ENCODE measurements at places on chromosomes 12 and 14.

GRCh38 chr14:32469388-32470160, 140.5 kb downstream of the AKAP6 start:
- peak; percentile 35 for DNase-seq

DNA sequence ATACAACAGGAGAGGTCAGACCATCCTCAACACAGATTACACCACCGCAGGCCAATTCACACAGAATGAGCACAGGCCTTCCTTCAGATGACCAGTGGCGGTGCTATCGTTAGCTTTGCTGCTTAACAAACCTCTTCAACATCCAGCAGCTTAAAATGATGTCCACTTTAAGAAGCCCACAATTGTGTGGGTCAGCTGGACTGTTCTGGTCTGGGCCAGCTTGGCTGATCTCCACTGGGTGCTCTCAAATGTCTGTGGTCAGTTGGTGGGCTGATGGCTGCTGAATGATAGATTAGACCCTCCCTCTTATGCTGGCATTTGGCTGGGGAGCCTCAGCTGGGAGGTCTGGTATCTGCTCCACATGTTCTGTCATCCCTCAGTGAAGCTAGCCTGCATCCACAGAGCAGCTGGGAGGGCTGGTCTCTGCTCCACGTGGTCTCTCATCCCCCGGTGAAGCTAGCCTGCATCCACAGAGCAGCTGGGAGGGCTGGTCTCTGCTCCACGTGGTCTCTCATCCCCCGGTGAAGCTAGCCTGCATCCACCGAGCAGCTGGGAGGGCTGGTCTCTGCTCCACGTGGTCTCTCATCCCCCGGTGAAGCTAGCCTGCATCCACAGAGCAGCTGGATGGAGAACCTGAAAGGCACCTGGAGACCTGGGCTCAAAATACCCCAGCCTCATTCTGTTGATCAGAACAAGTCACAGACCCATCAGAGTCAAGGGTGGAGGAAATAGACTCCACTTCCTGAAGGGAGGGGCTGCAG, 203.6 kb upstream of the DIO3 start:
- no peak for DNase-seq

- DNase-seq = no peak
Observed at GRCh38 chr12:130875193-130875592, 3.3 kb downstream of the RAN start.

DNA sequence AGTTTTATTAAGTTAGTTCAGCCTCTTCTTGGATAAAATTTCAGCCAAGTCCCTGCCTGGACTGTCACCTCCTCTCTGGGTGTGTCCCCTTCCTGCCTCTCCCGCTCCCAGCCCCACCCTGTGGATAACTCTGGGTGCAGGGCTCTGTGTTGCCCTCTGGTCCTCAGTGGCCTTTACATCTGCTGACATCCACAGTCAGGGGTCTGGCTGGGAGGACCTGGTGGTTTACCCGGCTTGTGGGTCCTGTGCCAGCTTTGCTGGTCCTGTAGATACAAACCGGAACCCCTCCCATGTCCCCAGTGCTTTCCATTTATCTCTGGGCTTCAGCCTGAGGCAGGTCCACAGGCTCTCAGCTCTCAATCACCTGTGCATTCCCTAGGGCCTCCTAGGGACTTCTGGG, 28.9 kb upstream of the PLEKHG3 start:
- no peak for DNase-seq

- no peak for DNase-seq
Observed at GRCh38 chr12:106907411-106907810, 48.3 kb upstream of the TMEM263 start.

DNA sequence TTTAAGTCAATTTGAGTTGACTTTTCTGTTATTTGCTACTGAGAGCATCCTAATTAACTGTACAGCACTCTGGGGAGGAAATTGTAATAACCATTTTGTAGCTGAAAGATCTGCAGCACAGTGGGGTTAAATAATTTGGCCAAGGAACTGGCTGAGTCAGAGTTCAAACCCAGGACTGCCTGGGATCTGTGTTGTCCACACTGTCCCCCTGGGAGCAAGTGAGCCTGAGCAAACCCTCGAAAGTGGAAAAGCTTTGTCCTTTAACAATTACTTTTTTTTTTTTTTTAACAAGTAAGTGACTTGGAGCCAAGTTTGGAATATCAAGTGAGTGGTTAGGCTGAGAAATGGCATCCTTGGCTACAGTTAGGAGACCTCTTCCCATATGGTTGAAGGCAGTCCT, 247.2 kb upstream of the CCDC196 start:
- DNase-seq = no peak

GRCh38 chr12:22656376-22656775, 31.4 kb downstream of the ETNK1 start:
- DNase-seq = no peak

- no peak for DNase-seq
Observed at GRCh38 chr12:3010214-3010930, 51.2 kb downstream of the TEAD4 start.

DNA sequence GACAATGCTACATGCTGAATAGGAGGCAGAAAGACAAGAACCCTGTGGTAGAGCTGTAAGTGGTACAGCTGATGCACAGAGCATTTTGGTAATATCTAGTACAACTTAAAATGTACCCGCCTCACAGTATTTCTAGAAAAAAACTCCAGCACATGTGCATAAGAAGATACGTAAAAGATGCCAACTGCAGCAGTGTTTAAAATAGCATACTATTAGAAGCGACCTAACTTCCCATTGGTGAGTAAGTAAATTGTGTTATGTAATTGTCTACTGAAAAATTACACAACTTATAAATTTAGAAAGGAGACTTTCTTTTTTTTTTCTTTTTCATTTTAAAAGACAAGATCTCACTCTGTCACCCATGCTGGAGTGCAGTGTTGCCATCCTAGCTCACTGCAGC, 114.3 kb upstream of the CAND1 start:
- no peak for DNase-seq

DNA sequence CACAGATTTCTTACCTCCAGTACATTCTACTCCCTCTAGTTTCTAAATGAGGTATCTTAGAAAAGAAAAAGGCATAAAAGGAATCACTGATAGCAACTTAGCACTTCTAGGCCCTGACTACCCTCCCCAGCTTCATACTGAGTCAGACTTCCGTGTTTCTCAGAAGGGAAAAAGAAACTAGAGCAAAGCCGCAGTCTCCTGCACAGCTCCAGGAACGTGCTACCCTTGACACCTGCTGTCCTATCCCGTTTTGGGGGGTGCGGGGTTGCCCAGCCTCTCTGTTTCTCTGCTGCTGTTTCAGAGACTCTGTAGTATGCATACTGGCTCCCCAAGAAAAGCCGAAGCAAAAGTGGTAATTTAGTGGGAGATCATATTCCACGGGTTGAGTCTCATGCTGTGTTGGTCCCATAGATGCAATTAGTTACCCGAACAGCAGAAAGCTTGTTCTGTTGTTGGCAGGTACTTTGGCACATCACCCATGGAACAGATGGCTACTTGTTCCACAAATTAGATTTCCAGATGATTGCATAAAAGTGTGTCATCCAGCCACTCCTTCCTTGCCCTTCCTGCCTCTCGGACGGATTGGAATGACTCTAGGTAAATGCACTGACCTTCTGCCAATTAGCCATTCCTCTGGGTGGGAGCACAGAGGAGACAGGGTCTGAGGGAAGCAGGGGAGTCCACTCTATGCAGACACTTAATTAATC, 438.1 kb downstream of the FUT8 start:
- DNase-seq = peak; percentile 45

- DNase-seq = no peak
Observed at GRCh38 chr12:33529810-33530209, 90.2 kb upstream of the SYT10 start.

- no peak for DNase-seq
Observed at GRCh38 chr12:13383379-13383778, 186.9 kb downstream of the EMP1 start.

DNA sequence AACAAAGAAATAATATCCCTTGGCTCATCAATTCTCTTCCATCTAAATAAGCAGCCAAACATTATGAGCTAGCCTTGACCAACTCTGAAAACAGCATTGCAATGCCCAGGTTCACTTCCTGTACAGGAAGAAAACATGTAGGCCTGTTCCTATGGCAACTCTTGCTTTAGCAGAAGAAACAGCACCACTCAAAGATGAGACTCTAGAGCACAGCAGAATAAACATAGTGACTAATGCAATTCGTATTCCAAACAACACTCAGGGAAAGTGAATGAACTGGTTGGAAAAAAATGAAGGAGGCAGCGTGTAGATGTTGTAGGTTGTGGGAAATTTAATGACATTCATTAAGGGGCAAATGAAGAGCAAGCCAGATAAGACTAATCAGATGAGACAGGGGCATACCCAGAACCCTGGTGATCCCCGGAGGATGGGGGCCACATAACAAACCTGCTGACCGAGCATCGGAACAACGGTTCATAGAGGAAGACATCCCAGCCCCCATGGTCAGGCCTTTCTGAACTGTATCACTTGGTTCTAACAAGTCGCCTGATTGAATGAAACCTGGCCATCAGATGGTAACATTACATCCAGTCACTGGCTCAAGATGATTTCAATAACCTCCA, 9.0 kb downstream of the ARHGDIB start:
- no peak for DNase-seq

DNA sequence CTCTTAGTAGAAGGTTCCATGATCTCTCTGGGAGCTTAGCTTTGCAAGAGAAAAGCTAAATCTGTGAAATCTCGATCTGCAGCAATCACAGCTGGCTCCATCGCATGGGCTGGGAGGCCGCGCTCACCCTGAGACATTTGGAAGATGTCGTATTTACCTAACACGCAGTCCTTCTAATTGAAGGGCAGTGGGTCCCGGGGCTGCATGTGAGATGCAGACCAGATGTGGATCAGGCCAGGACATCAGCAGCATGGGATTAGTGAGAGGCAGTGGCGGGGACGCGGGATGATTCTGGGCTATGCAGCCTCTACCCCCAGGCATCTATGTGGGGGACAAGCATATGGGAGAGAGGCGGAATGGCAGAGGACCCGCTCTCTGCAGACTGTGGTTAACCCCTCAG, 312.4 kb upstream of the RTL1 start:
- no peak for DNase-seq

DNA sequence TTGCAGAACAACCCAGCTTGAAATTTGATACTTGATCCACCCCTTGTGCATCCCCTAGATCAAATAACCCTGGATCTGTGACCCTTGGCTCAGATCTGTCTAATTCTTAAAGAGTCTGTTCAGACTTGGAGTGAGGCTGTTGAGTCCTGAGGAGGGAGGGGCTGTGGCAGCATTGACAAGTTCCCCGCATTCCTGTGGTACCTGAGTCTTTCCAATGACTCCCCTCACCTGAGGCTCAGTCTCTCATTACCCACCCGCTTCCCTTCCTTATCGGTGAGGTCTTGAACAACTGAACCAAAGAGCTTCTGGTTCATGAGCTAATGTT, 16.1 kb upstream of the HDAC7 start:
- DNase-seq = no peak

DNA sequence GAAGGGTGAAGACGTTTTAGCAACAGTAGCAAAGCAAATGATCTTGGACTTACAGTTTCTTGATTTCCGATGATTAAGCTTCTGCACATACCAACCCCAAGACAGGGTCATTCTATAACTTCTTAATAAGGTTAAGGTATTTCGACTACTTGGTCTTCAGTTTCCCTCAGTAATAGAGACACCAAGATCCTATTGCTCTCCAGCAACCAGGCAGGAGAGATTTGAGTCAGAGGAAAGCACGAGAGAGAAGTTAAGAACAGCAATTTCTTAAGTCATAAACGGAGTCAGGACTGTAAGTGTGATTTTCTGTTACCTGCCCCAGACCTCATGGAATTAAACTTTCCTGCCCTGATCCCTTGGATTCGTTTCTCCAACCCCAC, 215.6 kb downstream of the TTC8 start:
- no peak for DNase-seq

- DNase-seq = no peak
Observed at GRCh38 chr12:117188961-117189724, 1.1 kb downstream of the FBXO21 start.

DNA sequence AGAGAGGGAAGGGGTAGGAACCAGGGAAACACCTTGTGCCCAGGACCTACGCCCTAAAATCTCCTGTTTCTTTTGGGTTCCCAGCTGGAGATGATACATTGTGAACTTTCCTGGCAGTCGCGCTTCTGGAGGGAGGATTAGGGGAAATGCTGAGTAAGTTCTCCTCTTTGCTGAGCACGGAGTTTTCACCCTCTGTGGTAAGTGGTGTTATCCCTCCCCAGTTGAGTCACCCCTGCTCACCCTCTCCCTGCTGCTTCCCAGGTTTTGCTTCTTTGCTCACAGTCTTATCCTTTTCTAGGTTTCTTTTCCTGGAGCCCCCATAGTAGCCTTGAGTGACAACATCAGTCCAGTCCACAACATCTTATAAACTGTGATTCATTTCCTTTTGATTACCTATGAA, 789.1 kb downstream of the TMEM121 start:
- no peak for DNase-seq

- DNase-seq = no peak
Observed at GRCh38 chr12:74539765-74540526, 2.3 kb downstream of the ATXN7L3B start.

- no peak for DNase-seq
Observed at GRCh38 chr14:54908190-54908589, 5.6 kb upstream of the GCH1 start.

- DNase-seq = no peak
Observed at GRCh38 chr14:38730420-38730819, 372.6 kb downstream of the SEC23A start.

DNA sequence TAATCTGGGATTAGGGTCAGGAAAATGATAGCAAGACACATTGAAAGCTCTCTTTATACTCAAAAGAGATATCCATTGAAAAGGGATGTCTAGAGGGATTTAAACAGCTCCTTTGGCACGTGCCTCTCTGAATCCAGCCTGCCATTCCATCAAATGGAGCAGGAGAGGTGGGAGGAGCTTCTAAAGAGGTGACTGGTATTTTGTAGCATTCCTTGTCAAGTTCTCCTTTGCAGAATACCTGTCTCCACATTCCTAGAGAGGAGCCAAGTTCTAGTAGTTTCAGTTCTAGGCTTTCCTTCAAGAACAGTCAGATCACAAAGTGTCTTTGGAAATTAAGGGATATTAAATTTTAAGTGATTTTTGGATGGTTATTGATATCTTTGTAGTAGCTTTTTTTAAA, 25.4 kb upstream of the PLEKHD1 start:
- no peak for DNase-seq

DNA sequence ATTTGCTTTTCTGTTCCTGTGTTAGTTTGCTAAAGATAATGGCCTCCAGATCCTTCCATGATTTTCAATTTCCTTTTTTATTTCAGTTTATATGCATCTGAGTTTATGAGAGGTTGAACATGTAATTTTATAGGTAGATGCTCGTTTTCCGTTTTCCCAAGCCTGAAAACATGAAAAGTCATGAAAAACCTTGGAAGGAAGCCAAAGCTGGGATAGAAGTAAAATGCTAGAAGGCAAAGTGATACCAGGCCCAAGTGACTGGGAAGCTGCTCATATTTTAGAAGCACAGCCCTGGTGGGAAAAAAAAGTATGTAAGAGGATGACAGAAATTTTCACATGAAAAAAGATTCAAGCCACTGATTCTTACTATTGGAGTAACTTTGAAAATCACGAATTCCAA, 290.8 kb downstream of the PRKD1 start:
- no peak for DNase-seq
